Activated naive CD4-positive, alpha-beta T cell (primary cell): ENCODE measurements at places on chromosomes 6 and 20.

DNA sequence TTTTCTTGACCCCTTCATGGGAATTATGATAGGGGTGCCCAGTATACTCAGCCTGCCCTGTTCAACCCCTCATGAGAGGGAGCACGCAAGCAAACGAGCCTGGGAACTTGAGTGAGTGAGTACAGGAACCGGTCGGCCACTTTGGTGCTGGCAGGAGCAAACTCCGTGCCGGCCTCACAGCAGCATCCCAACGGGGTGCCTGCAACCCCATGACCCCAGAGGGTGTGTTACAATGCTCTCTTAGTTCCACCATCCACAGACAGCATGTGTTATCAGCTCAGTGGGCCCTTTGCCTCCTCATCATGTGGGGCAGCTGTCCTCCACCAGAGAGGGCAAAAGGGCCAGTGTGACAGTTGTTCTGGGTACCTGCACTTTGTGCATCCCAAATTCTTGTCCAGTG lies 289.8 kb downstream of the FRK start:
- no peak for DNase-seq

DNA sequence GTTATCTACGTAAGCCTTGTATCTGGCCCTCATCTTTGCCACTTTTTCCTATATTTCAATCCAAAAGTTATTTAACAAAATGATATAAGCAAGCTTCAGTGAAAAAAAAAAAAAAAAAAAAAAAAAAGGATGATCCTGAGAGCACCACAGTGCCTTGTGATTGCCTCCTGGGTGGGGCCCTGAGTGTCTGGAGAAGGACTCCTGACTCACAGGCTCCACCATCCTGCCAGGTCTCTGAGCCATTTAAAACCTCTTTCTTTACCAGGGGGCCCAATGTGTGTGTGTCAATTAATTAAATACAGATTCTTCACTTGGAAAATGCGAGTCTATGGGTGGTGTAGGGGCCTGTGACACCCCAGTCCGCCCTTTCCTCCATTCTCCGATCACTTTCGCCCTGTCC lies 105.2 kb downstream of the SMOC2 start:
- no peak for DNase-seq

- DNase-seq: no peak
Observed at GRCh38 chr6:17871836-17872235, 115.6 kb downstream of the KIF13A start.

GRCh38 chr6:113539623-113540022 lies 317.5 kb upstream of the MARCKS start:
- no peak for DNase-seq

GRCh38 chr6:140850438-140850837 lies 1282.3 kb upstream of the GJE1 start:
- DNase-seq: no peak

DNA sequence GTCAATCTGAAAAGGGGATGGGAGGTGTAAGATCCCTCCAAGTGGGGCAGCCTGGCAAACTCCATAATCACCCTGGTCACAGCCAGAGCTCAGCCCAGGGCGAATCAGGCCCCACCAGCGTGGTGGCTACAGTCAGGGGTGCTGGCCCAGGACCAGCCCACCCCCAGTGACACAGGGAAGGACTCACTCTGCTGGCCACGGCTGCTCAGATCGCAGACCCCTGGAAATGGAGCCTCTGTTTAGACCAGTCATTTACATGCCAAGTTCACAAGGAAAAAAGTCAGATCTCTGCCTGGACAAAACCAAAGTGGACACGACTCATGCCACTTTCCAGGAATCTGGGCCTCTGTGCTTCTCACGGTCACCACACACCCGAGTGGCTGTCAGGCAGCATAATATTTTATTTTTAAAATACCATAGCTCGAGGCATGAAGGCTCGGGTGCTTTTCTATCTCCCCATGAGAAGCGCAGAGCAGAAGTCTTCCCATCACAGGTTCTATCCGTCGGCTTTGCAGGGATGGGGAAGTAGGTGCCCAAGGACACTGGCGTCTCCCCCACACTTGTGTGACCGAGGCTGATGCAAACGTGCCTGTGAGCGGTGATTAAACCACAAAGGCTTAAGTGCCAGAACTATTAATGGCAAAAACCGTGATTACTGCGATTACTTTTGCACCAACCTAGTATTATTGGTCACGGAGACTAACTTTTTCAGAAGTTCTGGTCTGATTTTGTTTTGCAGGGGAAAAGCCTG lies 13.0 kb downstream of the PXDC1 start:
- DNase-seq: no peak

GRCh38 chr20:31987744-31988143 lies 19.8 kb downstream of the XKR7 start:
- DNase-seq: no peak

DNA sequence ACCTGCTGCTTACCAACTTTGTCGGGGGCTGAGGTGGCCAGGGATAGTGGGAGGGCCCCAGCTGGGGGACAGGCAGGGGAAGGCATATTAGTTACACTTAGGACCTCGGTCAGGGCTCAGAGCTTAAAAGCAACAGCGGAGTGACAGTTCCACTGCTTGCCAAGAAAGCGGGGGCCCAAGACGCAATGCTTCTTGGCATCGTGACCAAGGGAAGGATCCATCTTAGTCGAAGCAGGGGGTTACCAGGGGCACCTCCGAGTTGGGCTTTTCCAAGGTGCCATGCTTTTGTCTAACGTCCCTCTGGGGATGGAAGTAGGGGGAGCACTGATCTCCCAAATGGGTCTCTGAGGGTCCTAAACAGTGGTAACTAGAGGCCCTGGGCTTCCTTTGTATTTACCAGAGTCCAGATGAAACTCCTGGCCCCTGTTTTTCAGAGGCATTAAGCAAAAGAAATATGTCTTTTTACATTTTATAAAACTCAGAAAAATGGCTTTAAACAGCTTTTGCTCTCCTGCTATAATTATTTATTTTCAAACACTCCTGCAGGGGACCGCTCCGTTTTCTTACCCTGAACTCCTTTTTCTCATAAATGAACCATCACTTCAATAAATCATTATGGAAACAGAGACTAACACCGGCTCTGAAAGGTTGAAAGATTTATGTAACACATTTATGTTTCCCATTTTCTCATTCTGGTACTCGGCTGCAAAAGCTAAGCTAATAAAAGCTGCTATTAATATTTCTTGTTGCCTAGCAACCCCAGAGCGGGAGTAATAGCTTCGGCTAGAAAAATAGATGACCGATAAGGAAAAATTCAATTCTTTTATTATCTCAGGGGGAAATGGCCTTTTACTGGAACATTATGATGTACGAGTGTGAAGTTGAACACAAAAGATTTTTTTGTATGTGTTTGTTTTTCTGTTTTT lies 100.4 kb downstream of the TOX2 start:
- DNase-seq: no peak

GRCh38 chr6:106256201-106256968 lies 69.2 kb downstream of the ATG5 start:
- DNase-seq: no peak

DNA sequence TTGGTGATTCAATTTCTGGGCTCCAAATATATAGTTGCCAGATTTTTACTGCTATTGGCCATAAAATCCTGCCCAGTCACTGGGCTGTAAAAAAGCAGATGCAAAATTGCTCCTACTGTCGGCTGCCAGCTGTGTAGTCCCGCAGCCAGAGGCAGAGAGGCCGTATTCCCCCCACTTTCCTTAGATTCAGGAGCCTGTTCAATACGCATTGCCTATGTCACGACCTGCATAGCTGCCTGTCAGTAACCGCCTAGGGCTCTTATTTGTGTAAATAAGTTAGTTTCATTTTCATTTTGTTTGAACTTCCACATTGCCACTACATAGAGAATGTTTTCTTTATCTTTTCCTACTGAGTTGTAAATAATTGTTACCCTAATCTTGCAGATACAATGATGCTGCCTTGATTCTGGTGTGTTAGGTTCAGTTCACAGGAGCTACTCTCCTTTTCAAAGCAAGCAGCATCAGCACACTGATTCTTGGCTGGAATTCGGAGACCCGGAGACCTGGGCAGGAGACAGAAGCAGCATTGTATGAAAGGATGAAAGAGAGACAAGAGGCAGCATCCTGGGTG lies 46.0 kb upstream of the UST start:
- DNase-seq: no peak

DNA sequence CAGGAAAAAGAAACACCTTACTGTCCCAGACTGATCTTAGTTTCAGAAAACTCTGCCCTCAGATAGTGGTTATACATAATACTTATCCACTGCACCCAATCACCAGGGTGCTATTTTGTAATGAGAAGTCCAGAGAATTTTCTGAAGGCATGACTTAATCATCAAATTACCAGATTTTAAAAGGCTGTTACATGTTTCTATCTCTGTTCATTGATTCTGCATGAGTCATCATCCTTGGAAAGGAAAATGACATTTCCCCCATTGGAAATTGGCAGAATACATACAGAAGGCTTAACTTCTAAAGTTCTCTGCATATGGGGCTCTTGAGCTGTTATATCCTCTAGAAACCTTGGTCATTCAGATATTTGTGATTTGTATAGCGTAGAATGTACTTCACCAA lies 587.9 kb upstream of the FLRT3 start:
- no peak for DNase-seq

DNA sequence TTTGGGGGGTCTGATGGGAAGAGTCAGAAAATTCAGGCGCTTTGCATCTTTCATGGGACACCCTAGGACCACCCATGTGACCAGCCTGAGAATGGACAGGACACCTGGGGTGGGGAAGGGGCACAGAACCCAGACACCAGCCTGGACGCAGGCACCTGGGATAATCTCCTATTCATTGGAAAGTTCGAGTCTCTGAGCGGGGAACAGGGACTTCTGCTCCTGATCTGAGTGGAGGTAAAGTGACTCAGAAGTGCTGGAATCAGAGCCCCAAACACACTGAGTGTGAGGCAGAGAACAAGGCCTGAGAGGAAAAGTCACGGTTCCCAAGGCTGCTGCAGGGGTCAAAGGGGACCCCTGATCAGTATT lies 1.4 kb downstream of the HLA-B start:
- no peak for DNase-seq

GRCh38 chr6:41581381-41581991 lies 35.3 kb downstream of the FOXP4 start:
- no peak for DNase-seq

DNA sequence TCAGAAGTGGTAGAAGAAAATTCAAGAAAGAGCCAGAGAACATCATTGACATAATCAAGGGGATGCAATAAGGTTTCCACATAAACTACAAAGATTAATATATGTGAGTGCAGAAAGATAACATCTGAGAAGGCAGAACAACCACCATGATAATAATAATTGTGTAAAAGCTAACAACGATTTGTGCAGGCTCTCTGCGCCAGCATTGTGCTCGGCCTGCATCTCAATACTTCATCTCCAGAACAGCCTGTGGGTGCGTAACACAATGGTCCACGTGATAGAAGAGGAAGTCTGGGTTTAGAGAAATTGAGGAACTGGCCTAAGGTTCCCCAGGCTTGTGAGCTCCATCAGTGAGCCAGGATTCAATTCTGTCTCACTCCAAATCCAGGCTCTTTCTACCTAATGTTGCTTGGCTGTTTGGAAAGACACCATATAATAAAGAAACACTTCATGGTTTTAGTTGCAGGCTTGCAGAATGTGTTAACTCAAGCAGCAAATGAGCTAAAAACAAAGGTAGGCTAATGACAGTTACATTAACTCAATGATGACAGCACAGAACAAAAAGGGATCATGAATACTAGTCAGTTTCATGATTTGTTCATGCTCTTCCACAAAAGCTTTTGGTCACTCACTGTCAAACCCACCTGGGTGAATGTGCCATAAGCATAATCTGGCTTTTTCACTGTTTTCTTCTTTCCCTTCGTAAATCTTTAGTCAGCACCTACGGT lies 71.2 kb downstream of the LY86 start:
- no peak for DNase-seq

GRCh38 chr6:1832844-1833787 lies 223.4 kb downstream of the FOXC1 start:
- no peak for DNase-seq

- DNase-seq: no peak
Observed at GRCh38 chr6:93424303-93425064, 5.1 kb upstream of the EPHA7 start.

- no peak for DNase-seq
Observed at GRCh38 chr20:49657118-49657901, 56.4 kb downstream of the B4GALT5 start.

GRCh38 chr20:52993076-52993475 lies 20.9 kb downstream of the TSHZ2 start:
- no peak for DNase-seq

DNA sequence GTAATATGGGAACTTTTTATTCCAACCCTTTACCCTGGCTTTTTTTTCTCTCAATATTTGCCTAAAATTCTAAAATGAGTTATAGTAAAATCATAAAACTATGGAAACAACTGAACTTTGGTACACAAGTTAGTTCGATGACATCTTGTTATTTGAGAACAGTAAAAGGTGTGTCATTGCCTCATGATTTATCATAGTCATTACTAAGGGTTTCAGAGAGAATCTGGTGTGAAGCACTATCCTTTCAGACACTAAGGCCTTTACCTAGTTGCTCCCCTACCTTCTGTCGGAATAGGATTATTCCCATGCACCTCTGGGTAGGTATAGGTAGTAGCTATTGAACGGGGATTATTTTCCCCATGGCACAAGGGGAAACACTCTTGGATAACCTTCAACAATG lies 11.4 kb downstream of the TAF11 start:
- no peak for DNase-seq

DNA sequence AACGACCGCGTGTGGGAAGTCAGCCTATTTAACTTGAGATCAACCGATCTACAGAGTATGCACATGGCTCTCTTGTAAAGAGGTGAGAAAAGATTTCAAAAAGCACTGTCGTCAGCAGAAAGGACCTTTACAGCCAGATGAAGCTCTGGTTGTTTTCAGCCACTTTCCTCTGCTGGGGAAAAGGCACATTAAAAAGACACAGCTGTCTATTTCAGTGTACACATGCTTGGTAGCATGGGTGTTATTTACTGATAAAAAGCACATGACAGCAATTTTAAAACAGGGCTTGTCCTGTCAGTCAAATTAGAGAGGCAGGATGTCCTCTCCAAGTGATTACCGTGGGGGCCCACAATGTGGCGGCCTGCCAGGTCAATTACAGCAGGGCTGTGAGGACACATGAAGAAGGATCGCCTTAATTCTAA lies 188.9 kb downstream of the PRKN start:
- no peak for DNase-seq

DNA sequence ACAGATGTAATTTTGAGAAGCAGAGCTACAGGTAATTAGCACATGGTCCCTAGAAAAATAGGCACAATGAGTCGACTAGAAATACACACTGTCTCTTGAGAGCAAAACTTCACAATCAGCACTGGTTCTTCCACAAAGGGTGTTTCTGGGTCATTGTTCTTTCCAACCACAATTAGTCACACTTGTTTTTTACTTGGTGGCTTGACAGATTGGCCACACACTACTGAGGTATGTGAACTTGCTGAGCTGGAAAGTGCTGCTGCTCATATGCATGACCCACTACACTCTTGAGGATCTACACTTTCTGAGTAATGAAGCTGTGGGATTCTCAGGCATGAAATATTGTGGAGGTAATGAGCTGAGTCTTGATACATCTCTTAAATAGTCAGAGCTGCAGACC lies 347.7 kb downstream of the BCKDHB start:
- no peak for DNase-seq

DNA sequence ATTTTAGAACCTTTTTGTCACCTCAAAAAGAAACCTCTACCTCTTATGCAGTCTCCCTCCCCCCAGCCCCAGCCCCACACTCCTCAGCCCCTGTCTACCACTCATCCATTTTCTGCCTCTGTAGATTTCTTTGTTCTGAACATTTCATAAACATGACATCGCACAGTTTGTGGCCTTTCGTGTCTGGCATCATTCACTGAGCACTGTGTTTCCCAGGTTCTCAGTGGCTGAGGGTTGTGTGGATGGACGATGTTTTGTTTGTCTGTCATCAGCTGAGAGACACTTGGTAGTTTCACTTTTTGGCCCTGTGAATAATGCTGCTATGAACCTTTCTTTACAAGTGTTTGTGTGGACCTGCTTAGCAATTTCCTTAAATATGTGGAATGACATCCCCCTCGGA lies 64.5 kb downstream of the FAM120B start:
- no peak for DNase-seq
